ENCODE measurements at places on chromosomes 12 and 14.

GRCh38 chr12:27780612-27781408 is 774 bp upstream of the MANSC4 start:
- DNase-seq, result no peak

DNA sequence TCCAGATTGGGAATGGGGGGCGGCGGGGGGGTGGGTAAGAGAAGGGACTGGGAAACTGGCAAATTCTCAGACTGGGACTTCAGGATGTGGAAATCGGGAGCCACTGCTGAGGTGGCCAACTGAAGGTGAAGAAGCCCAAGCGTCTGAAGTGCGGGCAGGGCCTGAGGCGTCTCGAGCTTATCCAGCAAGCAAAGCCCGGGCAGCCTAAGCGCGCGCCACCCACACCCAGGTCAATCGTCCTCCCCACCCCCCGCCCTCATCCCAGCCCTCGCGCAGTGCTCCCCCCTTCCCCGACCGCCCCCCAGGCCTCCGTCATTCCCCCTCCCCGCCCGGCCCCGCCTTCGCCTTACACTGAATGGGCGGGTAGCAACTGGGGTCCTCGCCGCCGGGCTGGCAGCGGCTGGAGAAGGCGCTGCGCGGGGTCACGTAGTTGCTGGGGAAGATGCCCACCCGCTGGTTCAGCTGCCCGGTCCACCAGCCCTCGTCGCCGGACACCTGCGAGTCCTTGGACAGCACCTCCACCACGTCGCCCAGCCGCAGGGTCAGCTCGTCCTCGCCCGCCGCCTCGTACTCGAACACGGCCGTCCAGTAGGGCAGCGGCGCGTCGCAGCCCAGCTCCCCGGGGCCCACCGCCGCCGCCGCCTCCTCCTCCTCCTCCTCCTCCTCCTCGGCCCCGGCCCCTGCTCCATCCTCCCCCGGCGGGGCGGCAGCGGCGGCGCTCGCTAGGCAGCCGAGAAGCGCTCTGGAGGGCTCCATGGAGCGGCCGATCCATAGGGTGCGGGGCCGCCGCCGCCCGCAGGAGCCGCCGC is 693 bp downstream of the MAP3K9 start:
- DNase-seq, result no peak

DNA sequence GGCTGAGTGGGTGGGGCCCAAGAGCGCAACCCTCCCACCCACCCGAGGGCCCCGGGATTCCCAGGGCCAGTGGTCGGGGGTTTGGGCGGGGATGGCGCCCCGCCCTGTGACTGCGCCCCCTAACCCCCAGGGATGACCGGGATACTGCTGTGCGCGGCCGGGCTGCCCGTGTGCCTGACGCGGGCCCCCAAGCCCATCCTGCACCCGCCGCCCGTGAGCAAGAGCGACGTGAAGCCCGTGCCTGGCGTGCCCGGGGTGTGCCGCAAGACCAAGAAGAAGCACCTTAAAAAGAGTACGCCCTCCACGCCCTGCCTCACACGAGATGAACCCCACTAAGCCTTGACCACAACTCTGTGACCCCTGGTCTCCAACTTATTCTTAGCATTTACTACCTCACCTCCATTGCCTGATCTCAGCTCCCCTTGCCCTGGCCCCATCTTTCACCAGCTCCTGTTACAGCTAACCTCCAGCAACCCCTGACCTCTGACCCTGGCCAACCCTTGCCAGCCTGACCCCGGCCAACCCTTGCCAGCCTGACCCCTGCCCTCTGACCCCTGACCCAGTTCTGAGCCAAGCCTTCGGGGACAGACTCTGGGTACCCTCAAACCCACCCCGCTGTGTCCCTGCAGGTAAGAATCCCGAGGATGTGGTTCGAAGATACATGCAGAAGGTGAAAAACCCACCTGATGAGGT is 37.0 kb downstream of the DTX1 start:
- DNase-seq, result no peak

DNA sequence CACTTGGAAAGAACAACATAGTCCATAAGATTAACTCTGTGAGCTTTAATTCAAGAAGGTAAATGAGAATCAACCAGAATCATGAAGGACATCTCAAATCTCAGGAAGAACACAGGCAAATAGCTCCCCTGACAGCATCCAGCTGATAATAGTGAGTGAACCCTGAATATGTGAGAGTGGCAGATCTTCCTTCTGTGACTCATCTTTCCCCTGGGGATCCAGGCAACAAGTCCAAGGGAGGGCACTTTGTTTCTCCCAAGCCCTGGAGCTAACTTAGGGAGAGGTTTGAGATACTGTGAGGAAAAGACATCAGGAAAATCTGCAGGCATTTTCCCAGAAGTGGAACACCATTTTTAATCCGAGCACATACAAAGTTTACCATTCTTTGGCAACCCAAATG is 763.9 kb upstream of the MGAT4C start:
- no peak for DNase-seq

DNA sequence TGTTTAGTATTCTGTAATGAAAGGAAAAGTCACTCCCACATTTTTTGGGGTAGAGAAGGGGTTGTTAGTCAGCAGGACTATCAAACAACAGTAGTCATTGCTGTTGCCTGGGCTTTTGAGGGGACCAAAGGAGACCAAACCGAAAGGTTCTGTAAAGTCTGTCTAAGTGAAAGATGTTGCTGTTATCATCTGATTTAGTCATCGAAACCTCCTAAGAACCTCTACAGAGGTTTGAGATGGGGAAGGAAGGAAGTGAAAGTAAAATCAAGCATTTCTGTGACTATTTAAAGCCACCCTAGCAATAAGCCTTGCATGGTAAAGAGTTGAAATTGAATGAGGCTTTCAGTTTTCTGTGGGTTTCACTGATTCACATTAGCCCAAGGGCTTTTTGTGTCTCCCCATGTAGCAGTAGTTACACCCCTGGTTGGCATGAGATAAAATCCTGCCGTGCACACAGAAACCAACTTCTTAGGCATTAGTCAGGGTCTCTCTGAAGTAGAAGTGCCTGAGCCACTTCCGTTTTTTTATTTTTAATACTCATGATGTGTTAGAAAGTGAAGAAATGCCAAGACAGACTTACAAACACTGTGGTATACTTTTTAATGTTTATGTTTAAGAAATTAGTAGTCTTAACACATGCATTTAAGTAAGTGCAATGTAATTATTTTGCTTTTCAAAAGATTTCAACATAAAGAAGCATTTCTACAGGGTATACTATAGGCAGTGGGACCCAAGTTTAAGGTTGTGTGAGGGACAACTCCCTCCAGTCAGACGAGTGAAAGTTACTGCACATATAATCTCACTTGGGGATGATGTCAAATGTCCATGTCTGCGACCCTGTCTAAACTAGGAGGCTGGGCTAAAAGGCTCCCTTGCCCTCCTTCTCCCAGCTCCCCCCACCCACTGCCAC is 50.4 kb downstream of the DYRK2 start:
- no peak for DNase-seq
